Stimulated activated CD8-positive, alpha-beta memory T cell treated with anti-CD3 and anti-CD28 coated beads, Interleukin-4, amount 100 ng/mL, for 24 hours (primary cell): ENCODE measurements at places on chromosomes 2 and 18.
A peak's percentile ranks its signal among the peaks of the same experiment; 100 is the strongest.

- DNase-seq = no peak
These were observed 147.2 kb downstream of the DYSF start for GRCh38 chr2:71600555-71600954.

GRCh38 chr2:120735746-120736170, at the start of gene GLI2:
Gene GLI2, plus strand, starts transcription at chr2:120735868. Its CDS starts 61,453 bp downstream, at chr2:120797321.
- DNase-seq = peak; percentile 13

GRCh38 chr2:219591091-219591490, 6.6 kb upstream of the STK11IP start:
- DNase-seq = no peak

DNA sequence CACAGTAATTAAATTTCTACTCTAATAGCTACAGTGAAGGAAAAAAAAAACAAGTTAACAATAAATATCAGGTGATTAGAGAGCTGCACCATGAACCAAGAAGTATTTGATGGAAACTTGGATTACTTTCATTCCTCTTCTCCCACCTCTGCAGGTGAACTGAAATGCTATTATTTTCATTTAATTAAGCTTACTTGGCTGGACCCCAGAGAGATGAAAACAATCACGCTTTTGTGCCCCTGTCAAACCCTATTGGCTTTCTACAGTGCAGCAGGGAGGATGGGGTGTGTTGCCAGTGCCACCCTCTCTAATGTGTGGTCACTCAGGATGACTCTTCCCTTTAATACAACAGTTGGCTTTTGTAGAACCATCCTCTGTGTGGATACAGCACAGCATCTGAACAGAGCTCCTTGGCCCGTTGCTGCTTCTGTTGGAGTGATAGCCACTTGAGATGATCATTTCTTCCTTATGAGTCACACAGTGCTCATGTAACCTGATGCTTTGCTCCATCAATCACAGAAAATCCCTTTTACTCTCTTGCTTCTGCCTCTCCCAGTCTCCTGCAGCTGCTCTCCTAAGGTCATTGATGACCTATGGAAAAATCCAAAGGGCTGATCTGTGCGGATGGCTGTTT, 5.5 kb upstream of the ARL4C start:
- no peak for DNase-seq

- DNase-seq = no peak
These were observed 94.3 kb upstream of the GLI2 start for GRCh38 chr2:120641366-120641771.

DNA sequence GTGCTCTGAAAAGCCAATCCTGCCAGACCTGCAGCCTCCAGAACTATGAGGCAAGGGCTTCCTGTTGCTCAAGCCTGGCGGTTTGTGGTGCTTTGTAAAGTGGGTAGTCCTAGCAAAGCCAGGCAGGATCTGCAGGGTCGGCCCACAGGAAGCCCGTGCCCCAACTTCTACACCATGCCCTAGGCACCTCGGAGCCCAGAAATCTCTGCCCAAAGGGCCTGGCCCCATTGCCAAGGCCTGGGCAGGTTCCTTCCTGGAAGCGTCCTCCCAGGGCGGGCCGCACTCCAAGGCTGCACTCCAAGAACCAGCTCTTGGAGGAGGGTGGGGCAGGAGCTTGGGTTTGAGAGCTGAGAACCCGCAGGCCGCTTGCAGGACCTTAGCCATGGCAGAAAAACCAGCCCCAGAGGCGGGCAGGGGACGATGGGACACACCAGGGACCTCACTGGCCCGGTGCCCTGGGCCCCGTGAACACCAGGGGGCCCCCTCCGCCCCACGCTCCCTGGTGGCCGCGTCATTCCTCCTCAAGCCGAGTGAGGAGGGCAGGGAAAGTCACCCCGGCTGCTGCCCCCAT, 37.2 kb upstream of the ID2 start:
- no peak for DNase-seq

GRCh38 chr2:157304811-157305722, 20.6 kb downstream of the ERMN start:
- no peak for DNase-seq

GRCh38 chr2:13009027-13009642, 292.4 kb downstream of the TRIB2 start:
- no peak for DNase-seq

DNA sequence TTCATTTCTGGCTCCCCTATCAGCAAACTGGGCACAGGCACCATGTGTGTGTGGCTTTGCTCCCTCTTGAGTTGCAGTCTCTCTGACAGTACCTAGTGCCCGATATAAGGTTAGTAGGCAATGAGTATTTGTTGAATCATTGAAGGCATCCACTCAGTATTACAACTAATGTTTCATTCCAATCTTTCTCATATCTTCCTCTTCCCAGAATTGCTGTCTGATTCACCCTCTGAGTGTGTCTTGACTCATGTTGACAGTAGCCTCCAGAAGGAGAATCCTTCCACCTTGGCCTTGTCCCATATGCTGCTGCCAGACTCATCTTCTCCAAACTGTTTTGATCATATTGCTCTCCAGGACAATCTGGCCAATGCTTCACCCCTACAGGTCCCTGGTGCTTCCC, 202.5 kb downstream of the LRRTM1 start:
- no peak for DNase-seq

- no peak for DNase-seq
These were observed 84.7 kb upstream of the PELI1 start for GRCh38 chr2:64228918-64229317.

- DNase-seq = no peak
These were observed 495.0 kb downstream of the DPP10 start for GRCh38 chr2:114937366-114937930.

DNA sequence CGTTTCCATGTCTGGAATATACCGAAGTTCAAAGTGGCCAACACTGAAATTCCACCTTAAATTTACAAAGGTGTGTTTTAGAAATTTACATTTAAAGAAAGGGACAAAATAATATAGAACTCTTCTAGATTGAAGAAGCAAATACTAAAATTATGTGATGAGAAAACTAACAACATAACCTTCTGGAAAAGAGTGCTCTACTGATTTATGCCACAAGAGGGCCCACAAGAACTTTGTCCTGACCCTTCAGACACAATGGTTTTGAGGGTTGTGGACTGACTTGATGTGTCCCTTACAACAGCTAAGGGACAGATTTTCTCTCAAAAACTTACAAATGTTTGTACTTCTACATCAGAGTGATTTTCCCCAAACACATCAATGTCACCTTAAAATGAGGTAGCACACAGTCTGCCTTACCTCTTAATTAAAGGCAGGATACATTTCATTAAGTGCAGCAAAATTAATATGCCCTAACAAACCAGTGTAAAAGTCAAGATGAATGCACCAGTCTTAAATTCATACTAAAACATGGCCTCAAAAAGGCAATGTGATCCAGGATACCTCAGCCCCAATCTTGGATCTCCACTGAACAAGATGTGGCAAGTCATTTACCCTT, 36.2 kb downstream of the EIF2AK3 start:
- peak; percentile 11 for DNase-seq

DNA sequence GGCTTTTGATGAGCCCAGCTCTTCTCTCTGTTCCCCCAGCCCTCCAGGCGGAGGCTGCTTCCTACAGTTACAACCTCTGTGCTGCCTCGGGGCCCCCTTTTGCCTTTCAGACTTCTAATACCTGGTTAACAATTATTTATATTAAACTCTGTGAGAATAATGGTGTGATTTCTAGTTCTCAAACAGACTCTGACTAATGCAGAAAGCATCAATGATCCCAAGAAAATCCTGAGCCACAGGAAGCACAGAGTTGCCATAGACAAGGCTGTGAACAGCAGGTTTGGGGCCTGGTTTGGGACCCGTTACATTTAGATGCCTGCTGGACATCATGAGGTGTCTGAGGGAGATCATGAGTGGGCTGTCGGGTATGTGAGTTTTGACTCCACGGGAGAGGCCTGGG, 37.4 kb upstream of the MYO3B start:
- no peak for DNase-seq

- no peak for DNase-seq
These were observed 86.1 kb downstream of the CACNB4 start for GRCh38 chr2:152012697-152013096.

GRCh38 chr2:73032702-73033097, 38.8 kb downstream of the SFXN5 start:
- no peak for DNase-seq

DNA sequence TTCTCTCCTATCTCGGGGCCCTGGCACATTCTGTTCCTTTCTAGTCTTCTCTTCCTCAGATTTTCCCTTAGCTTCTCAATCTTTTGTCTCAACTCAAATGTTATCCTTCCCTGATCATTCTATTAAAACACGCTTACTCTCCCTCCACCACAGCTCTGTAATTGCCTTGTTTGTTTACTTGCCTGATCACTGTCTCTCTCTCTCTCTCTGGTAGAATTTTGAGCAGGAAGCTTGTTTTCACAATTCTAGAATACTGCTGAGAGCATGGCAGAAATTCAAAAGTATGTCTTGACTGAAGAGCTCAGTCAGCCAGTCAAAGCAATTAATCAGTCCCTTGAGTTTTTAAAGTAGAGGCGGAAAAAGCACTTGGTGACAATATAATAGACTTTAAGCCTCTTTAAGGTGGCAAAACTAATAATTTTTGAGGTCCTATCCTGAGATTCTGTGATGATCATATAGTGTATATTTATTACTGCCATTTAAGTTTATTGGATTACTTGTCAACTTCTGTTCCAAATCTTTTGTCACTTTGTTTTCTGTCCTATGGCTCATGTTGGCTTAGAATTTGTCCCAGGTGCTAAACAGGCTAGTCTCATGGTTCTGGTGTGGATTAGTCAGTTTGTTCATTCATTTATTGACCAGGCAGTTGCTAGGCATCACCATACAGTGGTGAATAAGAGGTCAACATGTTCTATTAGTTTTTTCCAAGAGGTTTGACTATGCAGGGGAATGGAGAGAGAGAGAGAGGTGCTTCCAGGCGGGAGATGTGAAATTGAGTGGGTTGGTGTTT, 2.3 kb downstream of the PSMD1 start:
- no peak for DNase-seq

DNA sequence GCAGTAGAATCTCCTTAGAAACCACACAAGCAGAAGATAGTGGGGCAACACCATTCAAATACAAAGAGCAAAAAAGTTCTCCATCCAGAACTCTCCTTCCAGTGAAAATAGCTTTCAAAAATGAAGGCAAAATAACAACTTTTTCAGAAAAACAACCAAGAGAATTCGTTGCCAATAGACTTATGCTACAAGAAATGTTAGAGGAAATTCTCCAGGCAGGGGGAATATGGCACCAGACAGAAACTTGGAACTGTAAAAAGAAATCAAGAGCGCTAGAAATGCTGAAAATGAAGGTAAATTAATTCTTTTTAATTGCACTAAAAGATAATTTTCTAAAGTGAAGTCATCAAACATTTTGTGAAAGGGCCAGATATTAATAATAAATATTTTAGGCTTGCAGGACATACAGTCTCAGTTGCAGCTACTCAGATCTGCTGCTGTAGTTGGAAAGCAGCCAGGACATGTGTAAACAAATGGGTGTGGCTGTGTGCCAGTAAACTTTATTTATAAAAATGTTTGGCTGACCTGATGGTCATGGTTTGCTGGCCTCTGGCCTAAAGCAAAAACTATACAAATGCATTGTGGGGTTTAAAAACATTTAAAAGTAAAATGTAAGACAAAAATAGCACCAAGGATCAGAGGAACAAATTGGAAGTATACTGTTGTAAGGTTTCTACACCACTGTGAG, 73.7 kb upstream of the TGFA start:
- DNase-seq = no peak

DNA sequence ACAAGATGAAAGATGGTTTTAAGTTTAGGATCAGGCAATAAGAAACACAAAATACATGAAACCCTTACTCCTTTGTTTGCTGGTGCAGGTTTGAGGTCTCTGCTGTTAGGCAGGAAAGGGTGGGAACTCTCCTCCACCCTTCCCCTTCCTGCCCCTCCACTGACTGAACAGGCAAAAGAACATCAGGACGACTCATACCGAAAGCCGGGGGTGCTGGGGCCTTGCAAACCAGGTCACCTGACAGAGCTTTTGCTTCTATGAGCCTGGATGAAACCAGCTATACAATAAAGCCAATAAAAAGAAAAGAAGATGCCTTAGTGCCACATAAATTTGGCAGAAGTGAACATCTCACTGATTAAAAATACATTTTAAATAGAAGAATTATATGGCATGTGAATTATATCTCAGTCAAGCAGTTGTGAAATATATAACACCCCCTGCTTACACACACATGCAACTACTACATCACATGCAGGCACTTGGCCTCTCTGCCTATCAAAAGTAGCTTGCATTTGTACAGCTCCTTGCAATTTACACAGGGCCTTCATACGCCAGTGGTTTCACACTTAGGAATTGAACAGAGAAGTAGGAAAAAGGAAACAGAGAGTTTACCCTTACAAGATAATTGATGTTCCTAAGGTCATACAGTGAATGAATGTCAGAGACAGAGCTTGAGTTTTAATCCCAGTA, 215.1 kb upstream of the TRIB2 start:
- DNase-seq = peak; percentile 61

- DNase-seq = no peak
These were observed 815.1 kb upstream of the RAB6C start for GRCh38 chr2:129164220-129164949.

DNA sequence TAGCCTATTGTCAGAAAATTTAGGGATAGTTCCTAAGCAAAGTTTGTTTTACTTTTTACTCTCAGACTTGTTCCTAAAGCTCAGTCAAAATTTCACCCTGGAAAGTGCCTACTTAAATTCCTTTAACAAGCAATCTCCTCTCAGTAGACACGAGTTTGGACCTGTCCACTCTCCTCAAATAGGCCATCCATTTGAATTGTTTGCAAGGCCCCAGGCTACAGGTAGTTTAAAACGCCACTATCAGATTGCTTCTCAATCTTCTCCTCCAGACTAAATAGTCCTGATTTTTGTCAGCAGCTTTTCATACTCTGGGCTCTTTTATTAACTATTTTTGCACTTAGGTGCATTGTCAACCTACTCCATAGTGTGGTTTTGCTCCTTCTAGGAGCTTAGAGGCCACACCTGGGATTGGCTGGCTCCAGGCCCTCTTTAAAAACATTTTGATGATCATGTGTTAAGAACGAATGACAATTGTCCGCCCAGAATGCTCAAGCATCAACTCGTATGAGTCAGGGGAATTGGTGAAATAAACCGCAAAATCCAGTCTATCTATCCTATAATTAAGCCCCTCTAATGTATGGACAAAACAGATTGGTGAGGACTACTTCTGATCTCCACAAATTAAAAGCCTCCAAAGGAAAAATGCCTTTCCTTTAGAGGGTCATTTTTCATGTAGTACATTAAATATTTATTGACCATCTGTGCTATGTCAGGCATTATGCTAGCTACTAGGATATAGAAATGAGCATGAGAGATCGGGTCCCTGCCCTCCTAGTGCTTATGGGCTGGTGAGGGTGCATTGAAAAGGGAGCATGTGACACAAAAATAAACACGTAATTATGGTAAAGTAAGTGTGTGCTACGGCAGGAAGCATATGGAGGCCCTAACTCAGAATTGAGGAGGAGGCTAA, 333.8 kb upstream of the TNP1 start:
- no peak for DNase-seq

- no peak for DNase-seq
These were observed 81.6 kb downstream of the TPO start for GRCh38 chr2:1494906-1495305.

- no peak for DNase-seq
These were observed 164.8 kb upstream of the KLHL14 start for GRCh38 chr18:32937597-32937996.

- DNase-seq = no peak
These were observed 49.7 kb upstream of the ABCA12 start for GRCh38 chr2:215188078-215188477.

- no peak for DNase-seq
These were observed 77.5 kb upstream of the PROKR1 start for GRCh38 chr2:68565858-68566257.

- DNase-seq = no peak
These were observed 126.8 kb downstream of the KCTD1 start for GRCh38 chr18:26421503-26421902.
